ENCODE measurements at places on chromosomes 4 and X.

GRCh38 chr4:33060674-33061542 is 2340.7 kb downstream of the PCDH7 start:
- peak; percentile 77 for DNase-seq

DNA sequence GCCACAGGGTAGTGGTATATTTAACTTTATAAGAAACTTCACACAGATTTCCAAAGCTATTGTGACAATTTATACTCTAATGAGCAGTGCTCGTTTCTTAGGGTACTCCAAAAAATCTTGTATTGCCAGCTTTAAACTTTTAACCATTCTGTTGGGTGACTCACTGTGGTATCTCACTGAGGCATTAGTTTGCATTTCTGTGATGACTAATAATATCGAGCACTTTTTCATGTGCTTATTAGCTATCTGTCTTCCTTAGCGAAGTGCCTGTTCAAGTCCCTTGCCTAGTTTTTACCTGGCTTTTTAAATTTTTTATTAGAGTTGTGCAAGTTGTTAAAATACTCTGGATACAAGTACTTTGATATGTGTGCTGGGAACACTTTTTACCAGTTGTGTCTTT is 5.5 kb downstream of the PNMA3 start:
- no peak for DNase-seq

DNA sequence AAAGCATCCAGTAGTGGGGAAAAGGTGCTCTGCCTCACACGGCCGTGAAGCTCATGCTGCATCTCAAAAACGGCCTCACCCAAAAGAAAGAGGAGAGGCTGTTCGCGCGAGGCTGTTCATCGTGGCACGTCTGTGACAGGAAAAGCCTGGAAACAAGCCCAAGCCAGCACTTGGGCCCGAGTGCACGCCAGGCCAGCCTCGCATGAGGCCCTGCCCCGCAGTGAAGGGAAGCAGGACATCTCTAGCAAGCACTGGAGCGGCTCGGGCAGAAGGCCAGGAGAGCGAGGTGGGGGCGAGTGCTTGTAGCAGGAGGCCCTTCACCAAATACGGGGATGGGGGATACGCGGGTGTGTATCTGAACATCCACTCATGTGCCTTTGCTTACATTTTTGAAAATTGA is 39.9 kb upstream of the MXD4 start:
- DNase-seq, result no peak

GRCh38 chr4:11765849-11766453 is 337.3 kb upstream of the HS3ST1 start:
- peak; percentile 66 for DNase-seq

- no peak for DNase-seq
Measured at GRCh38 chr4:185204238-185204910, 574 bp upstream of the CFAP97 start.

GRCh38 chrX:150364347-150365050 is 1.4 kb downstream of the MAMLD1 start:
- DNase-seq, result peak; percentile 26

DNA sequence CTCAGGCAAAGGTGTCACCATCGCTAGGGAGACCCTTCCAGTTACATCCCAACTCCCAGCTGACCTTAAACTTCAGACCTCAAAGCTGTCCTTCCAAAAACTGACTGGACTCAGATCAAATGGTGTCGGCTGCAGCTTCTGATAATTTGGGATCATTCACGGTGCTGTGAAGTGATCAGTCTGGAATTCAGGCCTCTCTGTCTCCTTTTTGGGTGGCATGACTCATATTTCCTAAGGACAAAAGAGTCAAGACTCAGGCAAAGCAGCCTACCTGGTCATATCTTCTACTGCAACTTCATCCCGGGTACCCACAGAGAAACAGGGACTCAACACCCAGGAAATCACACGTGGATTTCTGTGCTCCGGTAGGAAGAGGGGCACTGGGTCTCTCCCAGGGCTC is 87.6 kb downstream of the SORCS2 start:
- DNase-seq, result no peak

DNA sequence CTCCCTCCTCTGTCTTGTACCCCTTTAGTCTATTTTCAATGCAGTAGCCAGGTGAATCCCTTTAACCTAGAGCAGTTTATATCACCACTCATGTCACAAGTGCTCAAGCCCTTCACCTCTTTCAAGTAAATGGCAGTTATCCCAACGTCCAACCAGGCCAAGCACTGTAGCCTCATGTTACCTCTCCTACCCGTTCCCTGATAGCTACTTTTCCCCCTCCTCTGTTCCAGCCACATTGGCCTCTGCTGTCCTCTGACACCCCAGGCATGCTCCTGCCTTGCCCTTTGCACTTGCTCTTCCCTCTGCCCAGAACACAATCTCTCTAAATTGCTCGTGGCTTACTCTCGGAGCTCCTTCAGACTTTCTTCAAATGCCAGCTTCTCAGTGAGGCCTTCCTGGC is 15.2 kb downstream of the GUCY1B1 start:
- DNase-seq, result no peak

DNA sequence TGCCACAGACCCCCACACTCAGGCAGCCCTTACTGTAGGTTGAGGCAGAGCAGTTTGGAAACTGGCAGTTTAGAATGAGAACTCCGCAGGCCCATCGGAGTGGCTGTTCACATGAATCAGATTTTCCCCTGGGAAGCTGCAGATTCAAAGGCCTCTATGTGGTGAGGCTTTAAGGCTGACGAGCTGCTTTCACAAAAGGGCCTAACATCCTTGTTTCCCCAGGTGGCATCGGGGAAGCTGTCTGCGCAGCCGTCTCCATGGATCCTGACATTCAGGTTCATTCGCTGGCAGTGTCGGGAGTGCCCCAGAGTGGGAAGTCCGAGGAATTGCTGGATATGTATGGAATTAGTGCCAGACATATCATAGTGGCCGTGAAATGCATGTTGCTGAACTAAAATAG is 33.7 kb downstream of the TKTL1 start:
- DNase-seq, result no peak

GRCh38 chr4:52711272-52711671 is 40.0 kb downstream of the ERVMER34-1 start:
- no peak for DNase-seq

DNA sequence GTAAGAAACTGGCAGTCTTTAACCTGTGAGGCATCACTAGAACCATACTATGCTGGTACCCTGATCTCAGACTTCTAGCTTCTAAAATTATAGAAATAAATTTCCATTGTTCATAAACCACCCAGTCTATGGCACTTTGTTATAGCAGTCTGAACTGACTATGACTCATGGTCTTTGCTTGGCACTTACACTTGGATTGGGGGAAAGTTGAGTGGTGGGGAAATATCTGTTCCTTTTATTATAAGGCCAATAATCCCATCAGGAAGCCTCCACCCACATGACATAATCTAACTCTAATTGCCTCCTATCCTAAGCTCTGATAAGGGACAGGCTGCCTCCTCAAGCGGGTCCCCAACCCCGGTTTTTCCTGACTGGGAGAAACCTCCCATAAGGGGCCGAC is 61.4 kb upstream of the PACRGL start:
- no peak for DNase-seq

GRCh38 chr4:78299565-78299972 is 242.4 kb downstream of the FRAS1 start:
- DNase-seq, result peak; percentile 33

- no peak for DNase-seq
Measured at GRCh38 chrX:143002206-143002605, 23.5 kb upstream of the SPANXN4 start.

- no peak for DNase-seq
Measured at GRCh38 chrX:65745427-65745826, 78.0 kb downstream of the MSN start.

- DNase-seq, result no peak
Measured at GRCh38 chr4:19844446-19844845, 407.3 kb upstream of the SLIT2 start.

DNA sequence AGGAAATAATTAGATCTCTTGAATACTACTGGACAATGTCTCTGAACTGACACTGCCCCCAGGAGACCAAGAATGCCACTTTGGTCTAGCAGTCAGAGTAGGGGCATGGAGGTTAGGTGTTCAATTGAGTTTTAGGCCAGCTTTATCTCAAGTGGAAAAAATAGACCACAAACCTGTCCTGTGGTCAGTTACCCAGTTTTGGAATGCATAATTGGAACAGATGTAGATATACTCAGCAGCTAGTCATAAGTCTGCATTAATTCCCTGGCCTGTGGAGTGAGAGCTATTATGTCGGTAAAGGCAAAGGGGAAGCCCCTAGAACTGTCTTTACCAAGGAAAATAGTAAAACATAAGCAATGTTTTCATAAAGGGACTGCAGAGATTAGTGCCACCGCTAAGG is 587.7 kb downstream of the GLUD2 start:
- no peak for DNase-seq

DNA sequence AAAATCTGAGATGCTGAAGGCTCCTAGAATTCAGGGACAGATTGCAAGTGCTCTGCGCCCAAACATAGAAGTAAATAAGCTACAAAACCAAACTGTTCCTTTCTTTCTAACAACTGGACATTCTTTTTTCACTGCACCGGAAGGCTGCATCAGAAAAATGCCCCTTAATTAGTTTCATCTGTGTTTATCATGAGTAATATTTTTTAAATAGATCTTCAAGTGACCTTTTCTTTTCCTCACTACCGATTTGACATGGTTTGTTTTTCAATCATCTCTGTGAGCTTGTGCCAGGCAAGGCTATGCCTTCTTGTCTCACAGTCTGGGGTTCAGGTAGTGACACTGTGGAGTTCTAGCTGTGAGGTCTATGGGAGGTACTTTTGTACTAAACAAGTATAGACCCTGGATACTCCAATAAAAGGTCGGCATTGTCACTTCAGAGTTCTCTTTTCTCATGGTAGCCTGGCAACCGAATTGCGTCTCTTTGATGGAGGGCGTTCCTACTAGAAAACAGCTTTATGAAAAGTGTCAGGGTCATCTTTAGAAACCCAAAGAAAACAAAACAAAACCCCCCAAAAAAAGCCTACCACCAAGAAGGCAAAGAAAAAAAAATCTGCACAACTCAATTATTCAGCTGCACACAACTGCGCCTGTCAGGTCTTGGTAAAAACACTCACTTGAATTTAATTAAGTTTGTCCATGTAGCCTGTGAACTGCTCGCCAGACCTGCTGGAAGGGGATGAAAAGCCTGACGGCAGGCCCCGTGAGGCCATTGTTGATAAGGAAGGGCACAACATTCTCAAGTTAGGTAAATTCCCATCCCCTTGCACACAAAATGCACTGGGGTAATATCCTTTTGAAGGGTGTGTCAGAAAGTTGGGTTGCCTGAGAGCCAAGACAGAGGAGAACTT is 22.8 kb upstream of the ADAMTS3 start:
- DNase-seq, result no peak

- DNase-seq, result peak; percentile 46
Measured at GRCh38 chr4:176002007-176002613, 63.5 kb upstream of the WDR17 start.

- DNase-seq, result no peak
Measured at GRCh38 chr4:104919406-104919805, 227.3 kb upstream of the TET2 start.

DNA sequence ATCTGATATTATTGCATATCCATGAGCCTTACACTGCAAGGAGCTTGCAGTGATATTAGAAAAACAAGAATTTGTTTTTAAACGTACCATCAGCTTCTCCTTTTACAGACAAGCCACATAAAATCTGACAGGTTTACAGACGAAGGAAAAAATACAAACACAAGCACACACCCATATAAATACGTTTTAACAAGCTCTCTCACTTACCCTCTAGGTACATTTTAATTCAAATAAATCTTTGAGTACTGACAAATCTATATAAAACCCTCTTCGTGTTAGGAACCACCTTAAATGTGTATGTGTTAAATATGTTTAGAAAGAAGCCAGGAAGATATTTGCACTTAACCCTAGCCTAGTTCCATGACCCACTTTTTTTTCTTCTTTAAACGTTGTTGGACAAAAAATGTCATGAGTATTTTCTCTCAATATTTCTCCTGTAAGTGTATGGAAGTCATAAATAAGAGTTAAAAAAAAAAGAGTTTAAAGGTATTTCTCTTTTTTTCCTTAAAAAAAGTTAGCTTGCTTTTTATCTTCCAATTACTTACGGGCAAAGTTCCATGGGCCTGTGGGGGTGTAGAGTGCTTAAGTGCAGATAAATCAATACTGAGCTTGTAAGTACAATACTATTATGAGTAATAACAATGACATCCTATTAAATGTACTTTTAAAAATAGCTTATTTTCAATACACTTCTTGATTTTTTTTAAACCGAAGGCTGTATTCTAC is 1.5 kb downstream of the ARAP2 start:
- DNase-seq, result no peak

DNA sequence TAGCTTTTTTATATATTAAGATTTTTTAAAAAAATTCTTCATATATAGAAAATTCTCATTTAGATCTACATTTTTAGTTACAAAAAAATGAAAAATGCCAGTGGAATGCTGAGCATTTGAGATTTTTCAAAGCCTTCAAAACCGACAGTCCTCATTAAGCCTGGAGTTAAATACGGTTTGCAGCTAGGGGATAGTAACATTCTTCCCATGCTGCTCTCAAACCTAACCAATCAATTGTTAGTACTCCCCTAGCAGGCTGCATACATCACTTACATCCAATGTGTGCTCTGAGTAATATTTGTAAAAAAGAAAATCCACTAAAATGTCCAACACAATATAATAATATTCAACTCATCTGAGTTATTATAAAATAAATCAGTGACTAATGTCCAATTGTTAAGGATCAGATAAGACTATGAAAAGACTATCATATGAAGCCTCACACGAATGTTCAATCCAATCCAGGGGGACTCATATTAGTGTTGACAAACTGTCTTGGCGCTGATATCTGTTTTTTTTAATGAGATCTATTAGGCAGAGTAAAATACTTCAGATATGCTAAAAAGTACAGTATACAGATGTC is 227.6 kb upstream of the MAB21L2 start:
- DNase-seq, result no peak

- DNase-seq, result no peak
Measured at GRCh38 chrX:31272472-31272775, 200.6 kb upstream of the FTHL17 start.

DNA sequence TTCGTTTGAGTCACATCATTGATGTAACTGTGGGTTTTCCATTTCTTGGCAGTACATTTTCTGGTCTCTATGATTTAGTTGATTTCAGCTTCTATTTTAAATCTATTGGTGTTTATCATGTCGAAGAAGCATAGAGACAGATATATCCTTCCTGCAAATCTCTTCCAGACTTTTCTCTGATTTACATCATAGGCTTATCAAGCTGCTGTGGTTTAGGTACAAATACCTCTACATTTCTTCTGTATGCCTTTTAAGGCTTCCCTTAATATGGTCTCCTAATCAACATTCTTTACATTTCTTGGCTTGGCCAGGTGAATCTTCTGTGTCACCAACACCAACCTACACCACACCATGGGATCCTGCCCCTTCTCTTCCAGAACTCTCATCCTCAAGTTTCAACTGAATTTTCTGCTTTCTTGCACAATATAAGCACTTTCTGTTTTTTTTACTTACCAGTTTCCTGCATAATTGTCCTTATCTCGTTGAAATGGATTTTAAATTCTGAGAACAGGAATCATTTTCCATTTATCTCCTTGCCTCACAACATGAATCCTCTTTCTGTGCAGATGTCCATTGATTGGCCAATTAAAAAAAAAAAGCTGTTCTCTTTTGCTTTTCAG is 626.9 kb downstream of the ANKRD50 start:
- no peak for DNase-seq
